Omental fat pad (tissue), 4 donors: ENCODE measurements at places on chromosomes 12 and 14.

GRCh38 chr12:40802656-40803055 is 110.4 kb downstream of the CNTN1 start:
- DNase-seq, result no peak

DNA sequence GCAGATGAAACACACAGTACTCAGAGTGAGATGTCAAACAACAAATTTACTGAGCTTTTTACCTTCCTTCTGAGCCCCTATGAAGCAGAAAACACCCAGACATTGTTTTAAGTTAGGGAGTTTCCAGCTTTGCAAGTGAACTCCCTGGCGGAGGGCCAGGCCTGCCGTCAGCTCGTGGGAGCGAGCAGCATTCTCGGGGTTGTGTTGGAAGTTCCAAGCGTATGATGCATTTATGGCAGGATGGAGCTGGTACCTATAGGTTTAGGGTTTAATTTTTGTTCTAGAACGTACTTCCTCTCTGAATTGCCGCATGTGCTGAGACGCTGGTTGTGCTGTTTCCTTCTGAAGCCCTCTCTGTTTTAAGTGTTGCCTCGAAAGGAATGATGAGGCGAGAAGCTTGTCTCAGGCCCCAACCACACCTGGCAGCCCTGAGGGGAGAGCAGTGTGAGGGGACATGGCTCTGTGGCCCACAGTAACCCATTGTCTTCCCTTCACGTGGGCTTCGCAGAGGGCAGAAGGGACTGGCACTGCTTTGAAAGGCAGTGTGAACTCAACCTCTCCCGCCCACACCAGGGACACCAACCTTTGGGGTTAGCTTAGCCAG is 76.6 kb downstream of the SSPN start:
- peak; percentile 91 for DNase-seq

DNA sequence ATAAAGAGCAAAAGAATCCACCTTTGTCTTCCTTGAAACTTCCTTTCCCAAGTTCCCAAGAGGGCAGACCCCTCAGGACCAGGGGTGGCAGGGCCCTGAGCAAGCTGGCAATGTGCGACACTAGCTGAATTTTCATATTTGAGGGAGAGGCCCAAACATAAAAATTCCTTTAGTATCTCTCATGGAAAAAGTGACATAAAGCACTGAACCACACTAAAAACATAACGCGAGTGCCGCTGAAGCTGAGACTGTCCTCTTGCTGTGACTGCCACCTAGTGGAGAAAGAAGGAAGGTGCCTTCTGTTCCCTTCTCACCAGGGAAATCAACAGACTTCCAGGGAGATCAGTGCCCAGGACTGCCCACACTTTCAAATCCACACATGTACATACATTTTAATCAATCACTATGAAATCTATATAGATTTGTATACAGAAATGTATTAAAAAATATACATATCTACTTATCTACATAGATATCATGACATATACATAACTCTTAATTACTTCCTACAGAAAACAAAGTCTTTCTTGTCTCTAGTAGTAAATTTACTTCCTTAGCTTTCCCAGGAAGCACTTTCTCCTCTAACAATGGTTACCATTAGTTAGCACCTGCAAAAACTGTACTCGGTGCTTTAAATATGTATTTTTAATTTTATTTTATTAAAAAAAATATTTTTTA is 53.8 kb downstream of the SSH1 start:
- peak; percentile 42 for DNase-seq

GRCh38 chr12:21001778-21002177 is 129.2 kb upstream of the SLCO1B1 start:
- no peak for DNase-seq

DNA sequence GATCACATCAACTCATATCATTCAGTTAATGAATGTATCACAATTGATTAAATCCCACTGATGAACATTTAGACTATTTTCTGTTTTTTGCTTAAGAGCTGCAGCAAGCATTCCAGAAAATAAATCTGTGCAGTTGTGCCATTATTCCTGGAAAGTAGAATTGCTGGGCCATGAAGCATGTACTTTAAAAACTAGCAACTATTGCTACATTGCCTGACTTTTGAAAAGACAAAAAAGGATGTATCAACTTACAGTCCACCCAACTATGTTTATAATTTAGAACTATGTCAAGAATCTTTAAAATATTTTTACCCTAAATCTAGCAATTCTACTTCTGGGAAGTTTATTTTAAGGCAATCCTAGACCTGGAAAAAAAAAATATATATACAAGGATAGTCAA is 33.4 kb upstream of the ERGIC2 start:
- no peak for DNase-seq

DNA sequence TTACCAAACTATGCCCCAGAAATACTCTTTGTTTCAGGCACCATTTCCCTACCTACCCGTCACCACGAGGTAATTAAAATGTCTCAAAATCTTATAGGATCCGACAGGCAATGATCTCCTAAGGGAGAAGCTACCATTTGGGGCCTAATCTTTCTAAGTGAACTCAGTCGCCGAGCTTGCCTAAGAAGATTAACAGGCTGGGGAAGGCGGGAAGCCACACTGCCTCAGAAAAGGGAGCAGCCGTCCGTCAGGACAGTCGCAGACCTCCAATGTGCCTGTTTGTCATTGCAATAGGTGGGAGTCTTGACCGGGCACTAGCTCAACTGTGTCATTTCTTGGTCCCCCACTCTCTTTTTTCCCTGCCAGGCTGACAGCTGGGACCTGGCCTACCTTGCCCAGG is 4.6 kb downstream of the TTC7B start:
- no peak for DNase-seq

DNA sequence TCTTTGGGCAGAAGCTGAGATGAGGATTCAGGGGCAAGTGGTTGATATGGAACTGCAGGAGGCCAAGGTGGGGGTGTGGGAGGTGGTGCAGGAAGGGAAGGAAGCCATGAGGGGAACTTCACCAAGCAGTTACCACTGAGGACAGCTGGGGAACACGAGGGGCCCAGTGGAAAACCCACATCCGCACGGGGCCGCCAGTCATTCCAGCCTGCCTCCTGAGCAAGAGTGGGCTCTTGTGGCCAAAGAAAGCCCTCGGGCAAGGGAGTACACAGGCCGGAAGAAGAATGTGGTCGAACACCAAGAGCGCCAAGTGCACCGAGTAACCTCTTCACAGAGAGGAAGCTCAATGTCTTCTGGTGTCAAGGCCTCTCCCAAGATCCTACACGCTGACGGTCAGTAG is 252.2 kb upstream of the FOXN3 start:
- no peak for DNase-seq

DNA sequence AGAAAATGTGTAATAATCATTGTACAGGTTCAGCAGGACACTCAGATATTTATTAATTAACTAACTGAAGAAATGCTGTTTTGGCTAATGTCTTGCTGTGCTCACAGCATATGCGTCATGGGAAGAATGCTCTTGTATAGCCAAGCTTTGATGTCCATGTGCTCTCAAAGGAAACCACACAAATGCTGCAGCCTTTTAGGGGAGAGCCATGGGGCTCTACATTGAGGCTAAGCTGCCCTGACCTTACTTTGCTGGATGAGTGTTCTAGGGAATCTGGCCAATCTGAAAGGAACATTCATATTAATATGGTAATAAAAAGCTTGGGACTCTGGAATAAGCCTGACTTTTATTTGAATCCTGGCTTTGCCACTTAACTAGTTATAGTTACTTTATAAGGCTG is 9.5 kb upstream of the CRADD start:
- DNase-seq, result no peak

- DNase-seq, result no peak
Observed at GRCh38 chr14:20179218-20179617, 11.5 kb upstream of the OR11G2 start.

DNA sequence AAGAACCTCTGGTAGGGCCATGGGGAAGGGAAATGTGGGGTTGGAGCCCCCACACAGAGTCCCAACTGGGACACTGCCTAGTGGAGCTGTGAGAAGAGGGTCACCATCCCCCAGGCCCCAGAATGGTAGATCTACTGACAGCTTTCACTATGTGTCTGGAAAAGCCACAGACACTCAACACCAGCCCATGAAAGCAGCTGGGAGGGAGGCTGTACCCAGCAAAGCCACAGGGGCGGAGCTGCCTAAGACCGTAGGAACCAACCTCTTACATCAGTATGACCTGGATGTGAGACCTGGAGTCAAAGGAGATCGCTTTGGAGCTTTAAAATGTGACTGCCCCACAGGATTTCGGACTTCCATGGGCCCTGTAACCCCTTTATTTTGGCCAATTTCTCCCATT is 97.8 kb downstream of the HMGA2 start:
- DNase-seq, result no peak
